ENCODE measurements at places on chromosomes 12 and 14. TPM values are rescaled to one million over a fixed set of nuclear protein-coding genes. Genes with fewer than 3 reads are reported as not detected.

Gene CLEC6A
- not detected for polyA plus RNA-seq

Gene RHEBL1
- 1.6 TPM for polyA plus RNA-seq

DNA sequence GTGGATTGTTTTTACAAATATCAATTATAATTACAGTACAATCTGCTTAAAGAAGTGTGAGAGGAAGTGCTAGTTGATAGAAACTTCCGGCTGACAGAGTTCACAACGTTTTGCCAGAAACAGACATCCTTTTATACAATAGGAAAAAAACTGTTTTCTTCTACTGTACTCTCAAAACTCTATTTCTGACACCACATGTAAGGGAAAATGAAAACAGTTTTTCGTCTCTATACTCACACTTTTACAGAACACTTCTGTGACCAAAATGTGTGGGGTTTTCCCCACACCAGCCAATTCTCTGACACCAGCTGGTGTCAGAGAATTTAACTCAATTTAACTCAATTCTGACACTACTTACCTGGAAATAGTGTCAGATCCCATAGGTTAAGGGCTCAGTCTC, 24.2 kb upstream of the HIF1A start:
- DNase-seq = no peak

Gene FBLN5
- 74.7 TPM for polyA plus RNA-seq

GRCh38 chr12:12069821-12070548, 754 bp upstream of the BCL2L14 start:
- no peak for DNase-seq

DNA sequence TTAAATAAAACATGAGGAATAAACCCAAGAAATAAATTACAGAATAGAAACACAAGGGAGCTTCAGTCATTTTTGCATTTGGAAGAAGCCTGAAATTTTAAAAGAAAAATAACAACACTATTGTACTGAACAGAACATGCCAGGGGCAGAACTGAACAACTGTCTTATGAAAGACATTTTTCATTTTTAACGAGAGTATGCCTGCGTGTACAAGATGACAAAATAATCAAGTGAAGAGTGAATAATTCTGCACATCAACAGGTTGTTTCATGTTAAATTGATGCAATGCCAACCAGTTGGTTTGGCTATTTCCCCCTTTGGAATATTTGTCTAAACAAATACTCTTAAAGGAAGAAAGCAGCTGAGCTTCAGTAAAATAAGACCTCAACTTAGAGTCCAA, 103.3 kb upstream of the BTG1 start:
- DNase-seq = no peak

Gene SOAT2
- 0.11 TPM for polyA plus RNA-seq

- peak; percentile 77 for DNase-seq
Observed at GRCh38 chr12:1605129-1606020, 11.0 kb upstream of the FBXL14 start.

Gene BDKRB2
- 1.1 TPM for polyA plus RNA-seq

Gene CPM
- 2.5 TPM for polyA plus RNA-seq

DNA sequence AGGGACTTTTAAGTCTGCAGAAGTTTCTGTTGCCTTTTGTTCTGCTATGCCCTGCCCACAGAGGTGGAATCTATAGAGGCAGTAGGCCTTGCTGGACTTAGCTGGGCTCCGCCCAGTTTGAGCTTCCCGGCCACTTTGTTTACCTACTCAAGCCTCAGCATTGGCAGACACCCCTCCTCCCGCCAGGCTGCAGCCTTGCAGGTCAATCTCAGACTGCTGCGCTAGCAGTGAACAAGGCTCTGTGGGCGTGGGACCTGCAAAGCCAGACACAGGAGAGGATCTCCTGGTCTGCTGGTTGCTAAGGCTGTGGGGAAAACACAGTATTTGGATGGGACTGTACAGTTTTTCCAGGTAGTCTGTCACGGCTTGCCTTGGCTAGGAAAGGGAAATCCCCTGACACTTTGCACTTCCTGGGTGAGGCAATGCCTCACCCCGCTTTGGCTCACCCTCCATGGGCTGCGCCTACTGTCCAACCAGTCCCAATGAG, 43.7 kb downstream of the CCDC59 start:
- DNase-seq = no peak

DNA sequence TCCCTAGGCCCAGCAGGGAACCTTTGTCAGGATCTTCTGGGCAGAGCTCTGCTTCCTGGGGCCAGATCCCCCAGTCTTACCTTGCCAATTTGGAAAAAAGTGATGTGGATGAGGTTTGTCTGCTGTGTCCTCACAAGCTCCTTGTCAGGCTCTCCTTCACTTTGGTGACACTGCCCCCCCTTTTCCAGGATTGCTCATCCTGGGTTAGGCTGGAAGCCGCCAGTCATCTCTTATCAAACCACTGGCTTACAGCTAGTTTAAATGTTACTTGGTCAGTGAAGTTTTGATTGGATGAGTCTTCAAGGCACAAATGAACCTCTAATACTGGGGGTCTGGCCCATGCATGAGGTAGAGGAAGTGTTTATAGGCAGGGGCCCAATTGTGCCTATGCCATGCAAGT, 15.3 kb downstream of the NYNRIN start:
- DNase-seq = no peak

- DNase-seq = no peak
Observed at GRCh38 chr12:52646613-52647012, 5.4 kb downstream of the KRT2 start.

Data from forelimb muscle (tissue), 1 donor.